Right renal pelvis (tissue), 4 donors: ENCODE measurements at places on chromosomes 7 and 10. TPM values are rescaled to one million over a fixed set of nuclear protein-coding genes. Genes with fewer than 3 reads are reported as not detected.

GRCh38 chr10:22704471-22704911 is 9.9 kb downstream of the PIP4K2A start:
- no peak for DNase-seq

GRCh38 chr7:159075563-159076238 is 69.0 kb downstream of the VIPR2 start:
- DNase-seq: no peak

DNA sequence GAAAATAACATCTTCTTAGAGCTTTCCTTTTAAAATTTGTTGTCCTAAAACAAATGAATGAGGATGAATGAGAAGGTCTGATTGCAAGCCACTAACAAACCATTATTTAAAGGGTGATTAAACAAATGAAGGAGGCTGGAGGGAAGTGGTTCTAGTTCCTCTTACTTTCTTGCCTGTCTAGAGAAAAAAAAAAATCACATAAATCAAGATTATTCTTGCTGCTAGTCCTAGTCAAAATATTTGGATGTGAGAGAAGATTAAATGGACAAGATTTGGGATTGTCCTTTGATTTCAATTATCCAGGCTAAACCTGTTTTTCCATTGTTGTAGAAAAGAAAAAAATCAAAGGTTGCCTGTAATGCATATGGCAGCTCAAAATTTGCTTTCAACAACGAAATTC is 3.3 kb downstream of the SKAP2 start:
- no peak for DNase-seq

GRCh38 chr10:30705101-30705624 is 75.6 kb upstream of the LYZL2 start:
- DNase-seq: no peak

Gene HMX3
- not detected for polyA plus RNA-seq

- DNase-seq: no peak
Measured at GRCh38 chr7:39375047-39375873, 190.9 kb upstream of the YAE1 start.

- no peak for DNase-seq
Measured at GRCh38 chr10:90642136-90642535, 215.7 kb downstream of the HTR7 start.

DNA sequence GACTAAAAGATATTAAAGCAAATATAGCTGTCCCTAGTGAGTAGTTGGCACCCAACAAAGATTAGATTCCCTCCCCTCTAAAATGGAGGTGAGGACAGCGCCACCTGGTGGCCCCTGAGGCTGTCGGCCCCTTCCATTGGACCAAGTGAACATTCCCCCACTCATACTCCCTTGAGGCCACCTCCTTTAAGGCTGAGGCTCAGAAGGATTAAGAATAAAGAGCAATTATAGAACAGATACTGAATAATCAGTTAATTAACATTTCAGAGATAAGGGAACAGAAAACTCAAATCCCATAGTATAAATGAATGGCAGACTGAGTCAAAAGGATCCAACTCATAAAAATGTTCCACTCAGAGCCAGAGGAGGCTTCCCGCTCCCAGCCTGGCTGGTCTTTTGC is 130.4 kb upstream of the GHITM start:
- no peak for DNase-seq

Gene TWIST1
- 7.1 TPM for polyA plus RNA-seq

Gene SLC39A12
- not detected for polyA plus RNA-seq

DNA sequence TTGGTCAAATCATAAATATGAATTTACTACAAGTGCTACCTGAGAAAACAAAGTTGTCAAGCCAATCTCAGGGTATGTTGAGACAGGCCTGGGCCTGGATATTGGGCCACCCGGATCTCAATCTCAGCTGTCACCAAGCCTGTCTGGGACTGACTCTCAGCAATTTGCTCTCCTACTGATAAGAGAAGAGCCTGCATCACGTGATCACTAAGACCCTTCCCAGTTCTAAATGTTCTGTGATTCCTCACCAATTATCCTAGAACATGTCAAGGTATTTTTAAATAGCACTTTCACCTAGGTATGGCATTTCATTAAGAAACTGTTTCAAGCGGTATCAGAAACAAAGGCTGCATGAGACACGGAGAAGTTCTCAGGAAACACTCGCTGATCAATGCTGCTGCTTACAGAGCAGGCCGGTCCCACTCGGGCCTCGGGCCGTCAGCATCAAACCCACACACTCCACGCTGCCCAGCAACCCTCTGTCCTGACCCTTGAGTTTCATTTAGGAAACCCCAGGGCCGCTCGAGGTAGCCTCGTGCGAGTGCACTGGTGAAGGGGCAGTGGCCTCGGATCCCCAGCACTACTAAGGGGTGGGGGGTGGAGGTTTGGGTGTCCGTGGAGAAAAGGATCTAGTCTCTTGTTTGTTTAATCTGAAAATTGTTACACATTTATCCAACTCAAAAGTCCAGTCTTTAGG is 4.1 kb downstream of the KLF6 start:
- no peak for DNase-seq

Gene CC2D2B
- polyA plus RNA-seq: 1.3 TPM

GRCh38 chr10:59047180-59047579 is 129.3 kb upstream of the PHYHIPL start:
- DNase-seq: no peak

Gene GIMAP6
- polyA plus RNA-seq: 15.9 TPM

Gene TMEM229A
- 0.17 TPM for polyA plus RNA-seq

Gene ASZ1
- 0.04 TPM for polyA plus RNA-seq

DNA sequence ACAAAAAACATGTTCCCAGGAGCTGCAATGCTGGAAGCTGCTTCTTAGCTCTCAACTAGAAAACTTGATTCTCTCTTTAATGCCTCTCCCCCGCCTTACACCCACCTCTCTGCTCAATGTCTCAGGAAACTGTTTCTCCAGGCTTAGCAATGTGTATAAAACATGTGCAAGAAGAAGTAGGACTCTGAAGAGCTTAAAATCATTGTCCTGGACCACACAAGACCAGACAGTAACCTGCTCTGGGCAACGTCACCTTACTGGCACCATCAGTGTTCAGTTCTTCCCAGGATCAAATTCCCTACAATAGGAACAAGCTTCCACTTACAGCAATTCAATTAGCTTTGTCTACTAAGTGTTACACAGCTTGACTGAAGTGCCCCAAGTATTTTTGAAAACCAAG is 104.9 kb downstream of the RAPGEF5 start:
- DNase-seq: no peak

- DNase-seq: no peak
Measured at GRCh38 chr10:76206797-76207352, 775.5 kb downstream of the LRMDA start.

Gene VIM
- polyA plus RNA-seq: 1,445 TPM

Gene SEM1
- 206 TPM for polyA plus RNA-seq

Gene CDHR3
- polyA plus RNA-seq: 6.8 TPM

Gene CACNB2
- 3.3 TPM for polyA plus RNA-seq

DNA sequence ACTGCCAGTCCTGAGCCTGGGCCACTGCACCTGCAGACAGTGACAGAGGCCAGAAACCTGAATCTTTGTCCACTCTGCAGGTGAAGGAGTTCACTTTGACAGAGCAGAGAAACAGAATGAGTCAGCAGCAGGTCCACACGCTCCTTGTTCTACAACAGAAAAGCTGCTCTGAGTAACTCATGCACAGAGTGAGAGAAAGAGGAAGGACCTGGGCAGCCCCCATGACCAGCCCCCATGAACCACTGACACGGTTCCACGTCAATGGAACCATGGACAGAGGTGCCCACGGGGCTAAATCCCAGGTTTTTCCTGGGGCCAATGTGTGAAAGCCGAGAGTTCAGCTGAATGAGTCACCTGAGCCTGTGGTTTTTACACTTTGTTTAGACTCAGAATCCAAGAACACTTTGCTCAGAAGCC is 40.8 kb upstream of the CTBP2 start:
- DNase-seq: no peak

Gene FFAR4
- not detected for polyA plus RNA-seq

Gene GPR26
- polyA plus RNA-seq: not detected

Gene SLC26A5
- 0.17 TPM for polyA plus RNA-seq

GRCh38 chr10:113450906-113451305 is 101.9 kb upstream of the HABP2 start:
- DNase-seq: no peak

DNA sequence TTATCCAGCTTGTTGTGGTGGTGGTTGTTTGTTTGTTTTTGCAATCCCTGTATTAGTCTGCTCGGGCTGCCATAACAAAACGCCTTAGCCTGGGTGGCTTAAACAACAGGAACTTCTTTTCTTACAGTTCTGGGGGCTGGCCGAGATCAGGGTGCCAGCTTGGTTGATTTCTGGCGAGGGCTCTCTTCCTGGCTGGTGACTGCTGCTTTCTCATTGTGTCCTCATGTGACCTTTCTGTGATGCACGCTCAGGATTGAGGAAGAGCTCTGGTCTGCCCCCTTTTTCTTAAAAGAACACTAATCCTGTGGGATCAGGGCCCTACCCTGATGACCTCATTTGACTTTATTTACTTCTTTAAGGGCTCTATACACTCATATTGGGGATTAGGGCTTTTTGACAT is 107.1 kb upstream of the NRP1 start:
- no peak for DNase-seq

DNA sequence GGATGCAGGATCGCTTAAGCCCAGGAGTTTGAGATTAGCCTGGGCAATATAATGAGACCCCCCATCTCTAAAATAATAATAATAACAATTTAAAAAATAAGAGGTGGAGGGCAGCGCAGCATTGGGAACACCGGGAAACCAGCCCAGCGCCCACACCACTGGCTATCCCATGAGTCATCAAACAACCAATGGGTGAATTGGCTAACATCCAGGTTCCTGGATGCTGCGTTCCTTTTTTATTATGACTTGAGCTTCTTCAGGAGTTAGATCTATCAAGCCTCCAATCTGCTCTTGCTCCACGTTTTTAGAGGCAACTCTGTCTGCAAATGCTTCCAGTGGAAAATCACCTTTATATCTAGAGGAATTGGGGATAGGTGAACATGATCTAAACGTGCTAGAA is 10.0 kb upstream of the LRRC4 start:
- DNase-seq: no peak

DNA sequence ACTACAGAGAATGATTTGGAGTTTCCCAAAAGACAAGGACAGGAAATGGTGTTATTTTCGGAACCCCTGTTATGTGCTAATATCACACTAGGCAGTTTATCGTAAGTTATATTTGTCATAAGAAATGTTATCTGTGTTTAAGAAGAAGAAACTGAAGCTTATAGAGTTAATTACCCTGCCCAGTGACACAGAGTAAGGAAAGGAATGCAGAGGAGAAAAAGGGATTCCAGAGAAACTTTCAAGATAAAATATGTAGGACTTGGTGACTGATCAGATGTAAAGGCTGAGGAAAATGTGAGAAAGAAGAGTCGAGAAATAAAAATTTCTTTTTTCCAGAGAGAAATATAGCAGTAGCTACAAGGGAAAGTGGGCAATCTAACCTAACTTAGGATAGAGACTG is 63.5 kb upstream of the ZNF746 start:
- no peak for DNase-seq

DNA sequence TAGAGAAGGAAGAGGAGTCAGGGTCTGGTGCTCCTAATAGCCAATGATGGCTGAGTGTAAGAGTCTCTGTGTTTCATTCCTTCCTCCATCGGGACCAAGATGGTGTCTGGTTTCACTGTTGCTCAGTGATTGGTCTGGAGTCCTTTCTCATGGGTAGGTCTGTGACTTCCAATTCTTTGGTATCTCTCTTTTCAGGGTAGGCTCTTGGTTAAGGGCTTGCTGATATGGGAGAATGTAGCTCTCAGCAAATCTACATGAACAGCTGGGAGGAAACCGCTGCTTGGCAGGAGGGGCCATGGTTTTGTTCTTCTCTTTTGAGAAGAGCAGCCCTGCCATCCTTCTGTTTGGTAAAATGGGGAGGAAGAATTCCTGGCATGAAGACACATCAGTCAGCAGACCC is 209.1 kb upstream of the PODXL start:
- DNase-seq: no peak

DNA sequence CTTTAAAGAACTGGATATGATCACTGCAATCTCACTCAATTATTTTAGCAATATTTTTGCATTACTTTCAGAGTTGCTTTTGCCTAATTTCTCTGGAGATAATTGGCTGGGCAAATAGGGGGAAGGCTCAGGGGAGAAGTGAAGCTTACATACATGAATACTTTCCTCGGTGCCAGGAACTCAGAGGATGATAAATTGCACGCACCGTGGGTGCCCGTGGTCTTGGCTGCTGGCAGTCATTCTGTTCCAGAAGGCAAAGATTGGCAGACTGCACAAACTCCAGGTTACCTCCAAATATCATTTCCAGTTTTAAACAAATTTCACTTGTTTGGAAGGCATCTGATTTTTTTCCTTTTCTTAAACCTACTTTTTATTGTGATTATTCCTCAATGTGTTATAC is 197.8 kb upstream of the TMEM72 start:
- no peak for DNase-seq

DNA sequence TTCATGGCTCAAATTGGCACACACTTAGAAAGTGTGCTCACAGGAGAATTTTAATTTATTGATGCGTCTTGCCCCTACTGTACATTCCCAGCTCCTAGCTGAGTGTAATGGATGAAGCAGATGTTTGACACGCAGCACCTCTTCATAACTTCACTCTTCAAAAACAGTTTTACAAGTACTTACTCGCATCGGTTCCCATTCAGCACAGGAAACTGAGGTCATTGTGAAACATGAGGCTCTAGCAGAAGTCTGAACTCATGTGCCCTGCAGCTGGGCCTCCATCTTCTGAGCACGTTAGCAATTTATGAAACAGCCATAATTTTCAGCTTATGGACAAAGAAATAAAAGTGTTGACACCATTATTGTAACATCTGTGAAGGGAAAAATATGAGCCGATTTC is 558.9 kb upstream of the MGMT start:
- DNase-seq: no peak

DNA sequence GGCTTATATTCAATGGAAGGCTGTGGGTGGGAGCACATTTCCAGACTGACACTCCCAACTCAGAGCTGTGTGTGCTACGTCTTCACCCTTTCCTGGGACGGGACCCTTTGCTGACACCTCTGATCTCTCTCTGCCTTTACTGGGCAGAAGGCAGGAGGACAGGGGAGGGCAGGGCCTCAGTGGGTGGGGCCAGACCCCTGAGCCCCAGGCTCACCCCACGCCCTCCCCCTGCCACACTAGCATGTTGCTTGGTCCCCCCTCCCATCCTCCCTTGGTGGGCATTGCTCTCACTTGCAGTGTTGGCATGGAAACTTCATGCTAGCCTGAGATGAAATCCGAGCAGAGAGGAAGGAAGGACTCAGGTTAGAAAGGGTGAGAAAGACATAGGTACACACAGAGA is 18.4 kb downstream of the TMEM273 start:
- DNase-seq: no peak

GRCh38 chr7:158135931-158136330 is 451.7 kb downstream of the PTPRN2 start:
- no peak for DNase-seq

DNA sequence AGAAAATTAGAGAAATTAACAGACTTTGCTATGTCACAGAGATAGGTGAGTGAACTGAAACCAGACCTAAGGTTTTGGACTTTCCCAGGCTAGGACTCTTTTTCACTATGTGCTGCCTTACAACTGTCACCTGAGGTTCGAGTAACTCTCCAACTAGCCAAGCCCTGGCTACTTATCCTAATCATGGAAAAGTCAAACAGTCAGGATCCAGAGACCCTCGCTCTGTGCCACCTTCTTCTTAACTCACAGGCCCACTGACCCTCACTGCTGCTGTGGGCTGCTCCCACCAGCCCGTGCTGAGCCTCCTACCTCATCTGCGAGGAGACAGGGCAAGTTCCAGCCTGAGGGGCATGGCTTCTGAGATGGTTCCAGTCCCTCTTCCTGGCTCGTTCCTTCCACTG is 211.4 kb upstream of the KLF14 start:
- no peak for DNase-seq

- DNase-seq: no peak
Measured at GRCh38 chr7:65809259-65809981, 63.5 kb upstream of the VKORC1L1 start.
